ENCODE measurements at places on chromosomes 11 and 22. TPM values are rescaled to one million over a fixed set of nuclear protein-coding genes. Genes with fewer than 3 reads are reported as not detected.

DNA sequence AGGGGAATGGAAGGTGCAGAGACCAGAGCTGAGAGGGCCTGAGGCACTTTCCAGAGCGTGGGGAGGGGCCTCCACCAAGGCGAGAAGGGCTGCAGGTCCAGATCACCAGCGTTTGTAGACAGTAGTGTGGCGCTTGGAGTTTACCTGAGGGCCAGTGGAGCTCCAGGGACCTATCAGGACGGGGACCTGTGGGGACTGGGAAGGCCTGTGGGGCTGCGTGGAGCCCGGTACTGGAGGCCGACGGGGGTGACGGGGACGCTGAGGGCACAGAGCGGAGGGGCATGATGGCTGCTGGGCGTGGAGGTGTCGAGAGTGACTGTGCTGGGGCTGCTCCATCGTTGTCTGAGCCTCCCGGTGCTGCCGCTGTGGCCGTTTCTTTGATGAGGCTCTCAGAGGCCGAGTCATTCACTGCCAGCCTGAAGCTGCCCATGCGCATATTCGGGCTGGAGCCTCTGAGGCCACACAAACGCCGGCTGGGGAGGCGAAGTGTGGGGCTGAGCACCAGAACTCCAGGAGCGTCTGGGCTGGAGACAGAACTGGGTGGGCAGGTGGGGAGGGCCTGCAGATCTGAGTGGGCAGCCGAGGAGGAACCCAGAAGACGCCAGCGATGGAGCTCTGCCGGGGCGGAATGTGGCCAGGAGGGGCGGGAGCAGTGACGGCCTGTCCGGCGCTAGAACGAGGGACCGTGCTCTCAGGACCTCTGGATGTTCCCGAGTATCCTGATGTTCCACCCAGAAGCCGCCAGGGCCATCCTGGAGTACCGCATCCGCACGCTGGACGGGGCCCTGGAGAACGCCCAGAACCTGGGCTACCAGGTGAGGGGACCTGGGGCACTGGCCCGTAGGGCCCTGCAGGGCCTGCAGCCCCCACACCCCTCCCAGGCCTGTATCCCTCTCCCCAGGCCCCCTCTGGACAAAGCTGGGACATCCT lies 2.6 kb downstream of the PGGHG start:
- H3K4me3 ChIP-seq = no peak overlapping the region
- H3K27me3 ChIP-seq = no peaks in the 10 kb centered on the region
- DNase-seq = peak; percentile 19
- H3K4me1 ChIP-seq = peaks cover 87% of the 10 kb centered on the region

- H3K4me3 ChIP-seq = no peak overlapping the region
- H3K27me3 ChIP-seq = no peaks in the 10 kb centered on the region
- H3K27ac ChIP-seq = no peak overlapping the region
- peaks cover 44% of the 10 kb centered on the region for H3K4me1 ChIP-seq
Measured at GRCh38 chr11:35334385-35335090, 84.8 kb downstream of the SLC1A2 start.

- DNase-seq = peak; percentile 68
- no peak overlapping the region for H3K4me3 ChIP-seq
- no peaks in the 10 kb centered on the region for H3K27me3 ChIP-seq
- no peaks in the 10 kb centered on the region for H3K36me3 ChIP-seq
- H3K4me1 ChIP-seq = peaks cover 29% of the 10 kb centered on the region
- peak overlapping the region; percentile 75 for H3K27ac ChIP-seq
Measured at GRCh38 chr22:38788021-38788816, 5.7 kb downstream of the DNAL4 start.

- no peaks in the 10 kb centered on the region for H3K36me3 ChIP-seq
Measured at GRCh38 chr22:19928207-19928606, 13.4 kb upstream of the COMT start.

GRCh38 chr22:32725369-32725988 lies 76.0 kb upstream of the TIMP3 start:
- no peak for DNase-seq
- no peak overlapping the region for H3K4me3 ChIP-seq
- no peaks in the 10 kb centered on the region for H3K4me1 ChIP-seq
- H3K36me3 ChIP-seq = no peaks in the 10 kb centered on the region
- no peak overlapping the region for H3K27ac ChIP-seq

GRCh38 chr11:45444796-45445195 lies 158.7 kb upstream of the SYT13 start:
- no peak overlapping the region for H3K27ac ChIP-seq
- H3K27me3 ChIP-seq = no peaks in the 10 kb centered on the region
- no peaks in the 10 kb centered on the region for H3K4me1 ChIP-seq
- peak; percentile 12 for DNase-seq
- no peaks in the 10 kb centered on the region for H3K36me3 ChIP-seq
- no peak overlapping the region for H3K4me3 ChIP-seq

- no peak for DNase-seq
- no peaks in the 10 kb centered on the region for H3K36me3 ChIP-seq
- no peak overlapping the region for H3K4me3 ChIP-seq
- no peak overlapping the region for H3K27ac ChIP-seq
Measured at GRCh38 chr11:83823461-83824025, 537.4 kb upstream of the CCDC90B start.

- no peak overlapping the region for H3K27ac ChIP-seq
- no peaks in the 10 kb centered on the region for H3K27me3 ChIP-seq
- H3K4me3 ChIP-seq = no peak overlapping the region
- DNase-seq = no peak
- H3K36me3 ChIP-seq = no peaks in the 10 kb centered on the region
Measured at GRCh38 chr22:20143883-20144665, 6.8 kb downstream of the CCDC188 start.

- no peak overlapping the region for H3K27ac ChIP-seq
- no peak overlapping the region for H3K4me3 ChIP-seq
- H3K27me3 ChIP-seq = no peaks in the 10 kb centered on the region
- no peaks in the 10 kb centered on the region for H3K36me3 ChIP-seq
Measured at GRCh38 chr11:109527496-109527895, 105.5 kb downstream of the C11orf87 start.

DNA sequence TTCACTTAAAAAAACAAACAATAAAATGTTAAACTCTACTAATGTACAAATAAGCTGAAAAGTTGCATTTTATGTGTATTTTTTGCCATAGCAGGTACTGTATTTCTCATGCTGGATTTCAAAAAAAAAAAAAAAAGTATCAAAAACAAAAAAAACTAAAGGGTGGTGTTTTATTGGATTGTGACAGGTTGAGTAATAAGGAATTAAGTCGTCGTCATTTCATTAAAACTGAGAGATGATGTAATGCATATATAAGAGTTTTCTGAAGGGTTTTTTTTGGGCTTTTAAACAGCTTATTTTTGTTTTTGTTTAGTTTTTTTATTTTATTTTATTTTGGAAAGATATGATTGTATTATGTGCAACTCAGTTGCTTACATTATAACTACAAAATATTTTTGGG lies 10.9 kb upstream of the ADSL start:
- H3K27ac ChIP-seq = no peak overlapping the region
- H3K36me3 ChIP-seq = no peaks in the 10 kb centered on the region
- H3K27me3 ChIP-seq = no peaks in the 10 kb centered on the region
- no peak for DNase-seq

DNA sequence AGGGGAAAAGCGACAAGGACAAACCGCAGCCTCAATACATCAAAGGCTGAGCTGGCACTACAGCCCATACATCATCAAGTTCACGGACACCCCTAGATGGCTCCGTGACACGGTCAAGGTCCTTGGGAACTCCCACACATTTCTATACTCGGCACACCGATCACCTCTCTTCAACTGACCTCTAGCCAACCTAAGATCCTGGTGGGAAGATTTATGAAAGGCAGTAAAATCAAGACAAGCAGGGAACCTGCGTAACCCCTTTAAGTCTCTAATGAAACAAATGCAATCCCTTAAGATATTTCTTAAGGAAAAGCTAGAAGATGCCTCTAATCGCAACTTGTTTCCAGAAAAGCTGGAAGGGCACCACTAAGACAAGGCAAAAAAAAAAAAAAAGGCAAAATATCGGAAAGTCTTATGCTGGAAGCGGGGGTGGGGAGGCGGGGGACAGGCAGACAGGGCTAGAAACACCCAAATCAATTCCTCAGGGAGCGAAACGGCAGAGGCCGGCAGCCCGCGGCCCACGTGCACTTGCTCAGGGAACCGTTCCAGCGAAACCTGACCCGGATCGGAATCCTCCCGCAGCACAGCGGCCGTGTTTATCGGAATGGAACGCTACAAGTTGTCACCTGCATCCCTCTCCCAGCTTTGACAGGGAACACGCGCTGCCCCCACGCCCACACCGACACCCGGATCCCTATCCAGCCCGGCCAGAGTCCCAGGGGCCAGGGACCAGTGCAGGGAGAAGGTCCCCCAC lies 1.4 kb downstream of the ARHGAP20 start:
- H3K36me3 ChIP-seq = no peaks in the 10 kb centered on the region
- peaks cover 12% of the 10 kb centered on the region for H3K27me3 ChIP-seq
- no peak overlapping the region for H3K4me3 ChIP-seq
- DNase-seq = peak; percentile 30
- peaks cover 26% of the 10 kb centered on the region for H3K4me1 ChIP-seq

DNA sequence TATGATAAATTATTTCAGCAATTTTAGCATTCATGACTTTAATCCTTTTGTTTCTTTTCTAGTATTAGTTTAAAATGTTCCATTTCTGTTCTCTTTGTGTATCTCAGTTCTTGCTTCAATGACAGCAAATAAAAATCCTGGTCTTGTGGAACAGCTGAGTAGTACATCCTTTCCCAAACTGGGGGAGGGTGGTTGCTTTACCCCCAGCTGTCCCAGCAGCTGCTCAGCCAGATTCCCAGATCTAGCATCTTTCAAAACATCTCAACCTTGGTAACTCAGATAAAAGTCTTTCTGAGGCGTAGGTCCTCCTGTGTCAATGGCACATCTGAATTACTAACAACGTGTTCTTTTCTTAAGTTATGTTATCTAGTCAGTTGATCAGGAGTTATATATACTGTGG lies 72.2 kb upstream of the GRK2 start:
- no peak overlapping the region for H3K27ac ChIP-seq
- H3K4me3 ChIP-seq = no peak overlapping the region
- no peaks in the 10 kb centered on the region for H3K27me3 ChIP-seq
- no peaks in the 10 kb centered on the region for H3K4me1 ChIP-seq
- no peaks in the 10 kb centered on the region for H3K36me3 ChIP-seq

- no peaks in the 10 kb centered on the region for H3K4me1 ChIP-seq
- no peak overlapping the region for H3K4me3 ChIP-seq
- H3K27me3 ChIP-seq = no peaks in the 10 kb centered on the region
Measured at GRCh38 chr11:87976009-87976408, 199.2 kb downstream of the RAB38 start.

PRCP gene
- total RNA-seq = 38.9 TPM

DNA sequence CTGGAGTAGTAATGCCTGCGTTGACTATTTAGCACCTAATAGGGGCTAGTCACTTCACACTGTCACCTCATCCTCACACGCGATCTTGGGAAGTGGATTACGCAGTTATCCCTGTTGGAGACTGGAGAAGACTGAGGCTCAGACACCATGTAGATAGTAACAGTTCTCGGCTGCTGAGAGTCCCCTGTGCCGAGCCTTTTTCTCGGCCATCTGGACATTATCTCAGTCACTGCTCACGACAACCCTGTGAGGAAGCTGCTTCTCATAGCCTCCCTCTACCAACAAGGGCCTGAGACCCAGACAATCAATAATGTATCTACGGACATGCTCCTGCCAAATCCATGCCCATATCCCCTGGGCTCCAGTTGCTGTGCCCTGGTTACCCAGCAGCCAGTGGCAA lies 25.9 kb downstream of the SCUBE1 start:
- H3K27me3 ChIP-seq = no peaks in the 10 kb centered on the region
- no peaks in the 10 kb centered on the region for H3K4me1 ChIP-seq
- no peak for DNase-seq
- H3K27ac ChIP-seq = no peak overlapping the region
- H3K4me3 ChIP-seq = no peak overlapping the region

- no peaks in the 10 kb centered on the region for H3K27me3 ChIP-seq
- no peak for DNase-seq
- H3K36me3 ChIP-seq = no peaks in the 10 kb centered on the region
- no peaks in the 10 kb centered on the region for H3K4me1 ChIP-seq
Measured at GRCh38 chr11:13876423-13876822, 86.1 kb upstream of the SPON1 start.

GRCh38 chr11:76568139-76568538 lies 102.4 kb downstream of the LRRC32 start:
- H3K27ac ChIP-seq = no peak overlapping the region
- no peak overlapping the region for H3K4me3 ChIP-seq
- H3K4me1 ChIP-seq = no peaks in the 10 kb centered on the region
- H3K27me3 ChIP-seq = no peaks in the 10 kb centered on the region
- no peaks in the 10 kb centered on the region for H3K36me3 ChIP-seq

- H3K36me3 ChIP-seq = no peaks in the 10 kb centered on the region
- no peak for DNase-seq
- no peaks in the 10 kb centered on the region for H3K27me3 ChIP-seq
- no peak overlapping the region for H3K27ac ChIP-seq
Measured at GRCh38 chr22:47283616-47284270, 521.3 kb downstream of the TBC1D22A start.

LRP4 gene
- 10.6 TPM for total RNA-seq

APOL3 gene
- 22.4 TPM for total RNA-seq

SCUBE1 gene
- 0.26 TPM for total RNA-seq

DNA sequence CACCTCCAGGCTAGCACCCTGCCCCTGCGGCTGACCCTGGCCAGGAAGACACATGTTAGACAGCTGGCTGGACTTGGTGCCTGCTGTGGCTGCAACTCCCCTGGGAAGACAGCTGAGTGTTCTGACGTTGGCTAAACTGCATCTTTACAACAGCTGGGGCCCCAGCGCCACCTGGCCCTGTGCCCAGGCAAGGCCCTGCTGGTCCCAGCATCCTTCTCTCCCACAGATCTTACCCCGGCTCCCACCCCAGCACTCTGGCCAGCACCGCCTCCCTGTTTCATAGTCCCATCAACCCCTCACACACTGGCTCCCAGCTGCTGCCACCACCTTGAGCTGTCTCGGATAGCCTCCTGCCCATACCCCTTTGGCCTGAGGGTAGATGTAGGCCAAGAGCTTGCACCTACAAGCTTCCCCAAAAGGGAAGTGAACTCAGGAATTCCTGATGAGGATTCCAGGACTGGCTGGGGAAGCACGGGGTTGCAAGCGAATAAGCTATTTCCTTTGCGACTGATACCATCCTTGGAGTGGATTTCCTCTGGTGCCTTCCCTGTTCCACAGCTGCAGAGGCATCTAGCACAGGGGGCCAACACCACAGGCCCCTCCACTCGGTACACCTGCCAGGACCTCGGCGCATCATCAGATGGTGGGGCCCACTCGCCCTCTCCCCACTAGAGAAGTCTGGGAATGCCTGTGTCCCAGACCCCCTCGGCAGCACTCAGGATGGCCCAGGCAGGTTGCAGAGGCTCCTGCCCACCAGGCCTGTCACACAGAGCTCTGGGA lies 28.5 kb downstream of the RSPH14 start:
- no peaks in the 10 kb centered on the region for H3K4me1 ChIP-seq
- H3K27ac ChIP-seq = no peak overlapping the region
- no peaks in the 10 kb centered on the region for H3K36me3 ChIP-seq
- H3K27me3 ChIP-seq = no peaks in the 10 kb centered on the region
- peak; percentile 34 for DNase-seq

GRCh38 chr11:1870721-1871466 lies 18.0 kb downstream of the LSP1 start:
- peak; percentile 64 for DNase-seq
- H3K36me3 ChIP-seq = no peaks in the 10 kb centered on the region
- no peaks in the 10 kb centered on the region for H3K27me3 ChIP-seq
- H3K4me3 ChIP-seq = no peak overlapping the region

Data from body of pancreas (tissue), 4 donors.